ENCODE measurements at places on chromosomes 13 and 19. TPM values are rescaled to one million over a fixed set of nuclear protein-coding genes. Genes with fewer than 3 reads are reported as not detected.

Gene IZUMO4
- polyA plus RNA-seq = 6.2 TPM

GRCh38 chr13:49954674-49955455, 18.7 kb upstream of the SPRYD7 start:
- no peak for DNase-seq

GRCh38 chr13:97719736-97720135, 233.7 kb upstream of the IPO5 start:
- DNase-seq = no peak

DNA sequence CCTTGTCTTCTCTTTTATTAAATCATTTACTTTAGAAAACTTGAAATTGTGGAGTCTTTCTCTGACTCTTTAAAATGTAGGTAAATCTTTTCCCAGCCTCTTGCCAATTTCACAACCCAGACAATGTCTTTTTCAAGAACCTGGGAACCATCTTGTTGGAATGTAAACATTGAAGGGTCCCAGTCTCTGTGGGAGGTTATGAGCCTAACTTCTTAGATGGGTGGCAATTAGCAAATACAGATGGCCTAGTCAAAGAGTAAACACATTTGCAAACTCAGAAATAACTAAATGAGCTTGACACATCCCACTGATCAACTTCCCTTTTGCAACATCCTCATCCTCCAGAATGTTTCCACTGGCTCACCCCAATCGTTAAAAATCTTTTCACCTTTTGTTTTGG, 721.0 kb downstream of the PCDH9 start:
- no peak for DNase-seq

DNA sequence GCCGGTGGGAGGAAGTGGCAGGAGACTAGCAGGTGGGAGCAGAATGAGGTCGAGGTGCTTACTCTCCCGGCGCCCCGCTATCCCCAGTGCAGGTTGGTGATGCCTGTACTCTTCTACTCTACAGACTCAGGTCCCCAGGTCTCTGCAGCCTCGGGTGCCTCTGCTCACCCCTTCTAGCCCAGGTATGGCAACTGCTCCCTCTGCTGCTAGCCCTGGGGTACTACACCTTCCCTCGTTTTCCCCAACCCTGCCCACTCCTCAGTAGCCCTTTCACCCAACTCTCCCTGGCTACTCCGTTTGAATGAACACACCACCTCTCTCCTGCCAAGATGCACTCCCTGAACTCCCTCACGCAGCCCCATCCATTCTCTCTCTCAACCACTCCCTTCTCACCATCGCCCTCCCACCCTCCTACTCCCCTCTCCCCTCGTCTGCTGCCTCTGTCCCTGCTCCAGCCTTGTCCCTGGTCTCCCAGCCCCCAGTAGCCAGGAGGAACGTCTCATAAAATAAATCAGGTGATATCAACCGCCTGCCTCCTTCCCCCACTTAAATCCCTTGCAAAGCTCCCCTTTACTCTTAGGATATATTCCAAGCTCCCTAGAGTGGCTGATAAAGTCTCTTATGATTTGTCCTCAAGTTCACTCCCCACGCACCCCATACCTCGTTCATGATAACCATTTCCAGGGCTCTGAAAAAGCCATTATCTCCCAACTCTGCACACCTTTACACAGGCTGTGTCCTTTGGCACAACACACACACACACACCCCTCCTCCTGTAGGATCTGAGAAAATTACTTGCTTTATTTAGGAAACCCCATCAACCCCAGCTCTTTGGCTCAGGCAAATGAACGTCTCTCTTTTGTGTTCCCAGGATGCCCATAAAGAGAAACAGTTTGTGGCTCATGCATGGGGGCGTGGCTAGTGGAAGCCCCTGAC, 8.2 kb upstream of the MEIS3 start:
- DNase-seq = peak; percentile 63

- DNase-seq = no peak
Observed at GRCh38 chr19:4583961-4584669, 24.6 kb upstream of the SEMA6B start.

DNA sequence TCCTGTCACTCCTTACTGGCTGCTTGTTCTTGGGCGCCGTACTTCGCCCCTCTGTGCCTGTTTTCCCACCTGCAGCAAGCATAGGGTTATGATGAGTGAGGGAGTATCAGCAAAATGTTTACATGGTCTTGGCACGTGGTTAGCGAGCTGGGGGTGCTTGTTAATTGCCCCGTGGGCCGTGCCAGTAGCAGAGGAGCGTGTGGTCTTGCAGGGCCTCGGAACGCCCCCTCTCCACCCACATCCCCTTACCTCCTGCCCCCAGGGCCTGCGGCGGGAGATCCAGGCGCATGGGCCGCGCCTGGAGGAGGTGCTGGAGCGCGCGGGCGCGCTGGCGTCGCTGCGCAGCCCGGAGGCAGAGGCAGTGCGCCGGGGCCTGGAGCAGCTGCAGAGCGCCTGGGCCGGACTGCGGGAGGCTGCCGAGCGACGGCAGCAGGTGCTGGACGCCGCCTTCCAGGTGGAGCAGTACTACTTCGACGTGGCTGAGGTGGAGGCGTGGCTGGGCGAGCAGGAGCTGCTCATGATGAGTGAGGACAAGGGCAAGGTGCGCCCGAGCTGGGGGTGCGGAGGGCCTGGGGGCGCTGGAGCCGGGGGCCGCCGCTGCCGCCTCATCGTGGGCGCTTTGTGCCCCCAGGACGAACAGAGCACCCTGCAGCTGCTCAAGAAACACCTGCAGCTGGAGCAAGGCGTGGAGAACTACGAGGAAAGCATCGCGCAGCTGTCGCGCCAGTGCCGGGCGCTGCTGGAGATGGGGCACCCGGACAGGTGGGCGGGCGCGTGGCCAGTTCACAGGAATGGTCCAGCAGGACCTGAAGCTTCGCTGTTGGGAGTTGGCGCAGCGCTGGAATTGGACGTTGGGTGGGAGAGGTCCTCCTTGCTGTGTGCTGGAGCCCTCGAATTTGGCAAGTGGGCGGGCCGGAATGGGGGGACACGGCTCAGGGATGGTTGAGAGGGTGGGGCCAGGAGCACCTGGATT, 22.5 kb upstream of the SHKBP1 start:
- no peak for DNase-seq

Data from left renal cortex interstitium (tissue), 4 donors.